ENCODE measurements at places on chromosomes 6 and 20. TPM values are rescaled to one million over a fixed set of nuclear protein-coding genes. Genes with fewer than 3 reads are reported as not detected.

- DNase-seq: no peak
Measured at GRCh38 chr20:2357114-2357513, 23.6 kb upstream of the TGM6 start.

DNA sequence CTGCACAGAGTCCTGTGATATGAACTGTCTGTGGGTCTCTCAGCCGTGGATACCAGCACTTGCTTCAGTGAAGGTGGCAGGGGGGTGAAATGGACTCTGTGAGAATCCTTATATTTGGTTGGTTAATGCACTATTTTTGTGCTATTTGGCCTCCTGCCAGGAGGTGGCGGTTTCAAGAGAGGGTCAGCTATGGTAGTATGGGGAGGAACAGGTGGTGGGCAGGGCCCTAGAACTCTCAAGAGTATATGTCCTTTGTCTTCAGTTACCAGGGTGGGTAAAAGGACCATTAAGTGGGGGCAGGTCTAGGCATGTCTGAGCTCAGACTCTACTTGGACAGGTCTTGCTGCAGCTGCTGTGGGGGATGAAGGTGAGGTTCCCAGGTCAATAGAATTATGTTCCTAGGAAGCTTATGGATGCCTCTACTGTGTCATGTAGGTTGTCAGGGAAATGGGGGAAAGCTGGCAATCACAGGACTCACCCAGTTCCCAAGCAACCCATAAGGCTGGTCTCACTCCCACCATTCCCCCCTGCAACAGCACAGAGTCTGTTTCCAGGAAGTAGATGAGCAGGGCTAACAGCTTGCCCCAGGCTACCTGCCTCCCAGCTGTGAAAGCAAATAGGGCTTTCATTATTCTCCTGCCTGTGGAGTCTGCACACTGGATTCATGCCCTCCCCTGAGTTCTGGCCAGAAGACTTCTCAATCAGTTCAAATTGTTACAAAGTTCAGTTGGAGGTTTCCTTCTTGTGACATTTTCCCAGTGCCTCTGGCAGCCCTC is 56.8 kb upstream of the PHIP start:
- DNase-seq: no peak

- no peak for DNase-seq
Measured at GRCh38 chr20:25339608-25340007, 51.0 kb downstream of the ABHD12 start.

- no peak for DNase-seq
Measured at GRCh38 chr6:20234136-20234535, 21.9 kb upstream of the MBOAT1 start.

DNA sequence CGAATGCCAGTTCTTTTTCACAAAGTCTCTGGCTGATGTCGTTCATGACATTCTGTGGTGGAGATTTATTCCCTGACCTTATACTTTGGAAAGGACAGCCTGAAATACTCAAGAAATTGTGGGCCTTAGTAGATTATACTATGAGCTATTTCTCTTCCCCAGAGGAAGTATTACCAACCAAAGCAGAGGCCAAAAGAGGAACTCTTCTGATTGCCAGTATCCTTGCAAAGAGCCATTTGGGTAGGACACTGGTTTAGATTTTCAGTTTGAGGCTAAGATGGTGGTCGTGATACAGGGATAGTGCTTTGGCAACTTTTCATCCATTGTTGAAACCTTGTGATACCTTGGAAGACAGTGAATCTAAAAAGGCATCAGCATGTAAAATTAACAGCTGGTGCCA is 327.3 kb downstream of the HACE1 start:
- no peak for DNase-seq

GRCh38 chr6:137866200-137866913 is 702 bp upstream of the TNFAIP3 start:
- DNase-seq: peak; percentile 76

DNA sequence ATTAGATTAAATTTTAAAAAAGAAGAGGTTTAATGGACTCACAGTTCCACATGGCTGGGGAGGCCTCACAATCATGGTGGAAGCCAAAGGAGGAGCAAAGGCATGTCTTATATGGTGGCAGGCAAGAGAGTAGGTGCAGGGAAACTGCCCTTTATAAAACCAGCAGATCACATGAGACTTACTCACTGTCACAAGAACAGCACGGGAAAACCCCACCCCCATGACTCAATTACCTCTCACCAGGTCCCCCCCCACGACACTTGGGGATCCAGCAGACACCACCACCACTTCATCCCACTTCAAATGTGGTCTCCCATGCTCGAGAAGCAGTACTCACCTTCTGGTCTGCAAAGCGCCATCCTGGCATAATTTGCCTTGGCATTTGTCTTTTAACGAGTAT is 24.6 kb downstream of the MTFR2 start:
- peak; percentile 46 for DNase-seq

- no peak for DNase-seq
Measured at GRCh38 chr6:146890172-146890571, 291.4 kb downstream of the ADGB start.

DNA sequence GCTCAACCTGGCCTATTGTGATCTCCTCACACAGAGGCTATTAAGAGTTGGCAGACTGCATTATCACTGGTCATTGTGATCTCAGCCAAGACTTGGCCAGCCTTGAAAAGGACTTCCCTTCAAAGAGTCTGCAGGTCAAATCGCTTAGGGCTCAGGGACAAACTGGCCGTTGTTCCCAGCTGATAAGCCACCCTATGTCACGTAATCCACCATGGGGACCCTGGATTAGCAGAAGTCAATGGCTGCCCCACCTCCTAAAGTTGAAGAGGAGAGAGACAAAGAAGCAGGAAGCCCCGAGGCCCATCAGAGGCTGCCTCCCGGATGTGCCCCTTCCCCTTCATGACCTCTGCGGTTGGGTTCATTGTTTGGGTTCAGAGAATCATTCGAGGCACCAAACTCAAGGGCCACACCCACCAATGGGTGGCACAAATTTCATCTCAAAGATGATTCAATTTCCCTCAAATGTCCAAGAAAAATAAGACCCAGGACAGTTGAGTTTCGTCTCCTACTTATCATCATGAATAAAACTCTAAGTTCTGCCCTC is 56.6 kb downstream of the BPIFB1 start:
- no peak for DNase-seq

DNA sequence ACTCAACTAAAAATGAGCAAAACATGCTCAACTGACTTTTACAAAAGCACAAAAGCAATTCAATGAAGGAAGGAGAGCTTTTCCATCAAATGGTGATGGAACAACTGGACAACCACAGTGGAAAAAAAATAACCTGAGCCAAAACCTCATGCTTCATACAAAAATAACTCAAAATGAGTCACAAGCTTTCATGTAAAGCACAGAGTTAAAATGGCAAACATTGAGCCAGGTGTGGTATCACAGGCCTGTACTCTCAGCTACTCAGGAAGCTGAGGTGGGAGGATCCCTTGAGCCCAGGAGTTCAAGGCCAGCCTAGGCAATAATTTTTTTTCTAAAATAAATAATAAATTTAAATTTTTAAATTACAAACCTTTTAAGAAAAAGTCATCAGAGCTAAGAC is 18.4 kb upstream of the HLA-G start:
- DNase-seq: no peak

DNA sequence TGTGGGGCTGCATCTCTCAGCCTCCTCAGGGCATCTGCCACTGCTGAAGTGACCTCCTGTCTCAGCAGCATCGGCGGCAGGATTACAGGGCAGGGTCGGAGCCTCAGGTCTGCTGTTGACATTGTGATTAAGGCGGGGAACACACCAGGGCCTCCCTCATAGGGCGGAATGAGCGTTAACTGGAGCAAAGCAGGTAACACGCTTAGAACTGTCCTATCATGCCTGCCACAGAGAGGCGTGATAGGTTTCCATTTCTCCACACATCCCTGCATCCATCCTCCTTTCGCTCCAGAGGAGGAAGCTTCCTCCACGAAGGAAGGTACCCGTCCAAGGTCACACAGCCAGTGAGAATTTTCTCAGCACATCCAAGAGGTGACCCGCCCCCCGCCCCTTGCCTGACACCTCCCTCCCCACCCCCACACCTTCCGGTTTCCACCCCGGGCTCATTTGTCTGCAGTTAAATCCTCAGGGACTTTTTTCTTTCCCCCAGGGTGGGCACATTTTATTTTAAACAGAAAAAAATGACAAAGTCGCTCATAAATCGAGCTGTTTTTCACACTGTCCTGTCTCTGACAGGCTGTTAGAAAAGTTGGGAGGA is 200.8 kb downstream of the TFAP2C start:
- DNase-seq: no peak

DNA sequence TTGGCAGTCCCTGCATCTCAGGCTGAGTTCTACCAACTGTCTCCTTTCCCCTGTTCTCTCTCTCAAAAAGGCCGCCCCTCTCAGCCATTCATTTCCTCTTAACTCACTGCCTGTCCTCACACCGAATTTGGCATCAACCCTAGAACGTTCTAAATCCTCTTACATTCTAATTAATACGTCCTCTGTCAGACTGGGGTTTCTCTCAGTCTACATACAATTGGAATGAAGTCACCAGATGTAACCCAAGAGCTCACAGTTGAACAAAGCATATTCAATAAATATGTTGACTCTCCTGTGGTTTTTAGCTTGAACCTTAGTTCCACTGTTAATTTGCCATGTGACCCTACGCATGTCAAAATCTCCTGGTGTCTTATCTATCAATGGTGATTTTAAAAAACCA is 269.6 kb downstream of the CLIC5 start:
- DNase-seq: peak; percentile 74

DNA sequence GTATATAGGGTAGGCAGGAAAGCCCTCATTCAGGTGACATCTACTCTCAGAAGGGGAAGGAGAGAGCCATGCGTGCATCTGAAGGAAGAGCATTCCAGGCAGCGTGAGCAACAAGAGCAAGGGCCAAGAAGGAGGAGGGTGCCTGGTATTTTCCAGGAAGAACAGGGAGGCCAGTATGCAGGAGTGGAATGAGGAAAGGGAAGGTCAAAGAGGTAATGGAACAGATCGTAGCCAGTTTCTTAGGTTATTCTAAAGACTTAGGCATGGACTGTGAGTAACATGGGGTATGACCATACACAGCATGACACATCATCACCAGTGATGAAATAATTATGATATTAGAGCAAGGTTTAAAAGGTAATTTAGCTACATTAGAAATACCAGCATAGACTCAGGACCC is 24.1 kb downstream of the ALDH8A1 start:
- DNase-seq: no peak

DNA sequence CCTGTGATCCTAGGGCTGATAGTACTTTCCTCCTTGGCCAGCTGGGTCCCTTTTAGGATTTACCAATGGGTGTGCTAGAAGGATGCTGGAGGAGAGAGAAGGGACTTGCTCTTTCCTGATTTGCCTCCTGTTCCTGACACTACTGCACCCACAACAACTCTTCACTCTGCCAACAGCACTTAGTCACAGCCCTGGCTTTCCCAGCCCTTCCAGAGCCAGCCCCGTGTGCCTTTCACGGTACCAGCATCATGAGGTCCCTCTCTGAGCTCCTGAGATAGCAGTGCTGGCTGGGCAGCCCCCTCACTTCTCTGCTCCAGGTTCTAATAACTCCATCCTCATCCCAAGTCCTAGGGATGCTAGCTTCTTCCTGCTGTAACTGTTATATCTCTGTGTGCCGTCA is 80.9 kb downstream of the DNAH8 start:
- DNase-seq: no peak

DNA sequence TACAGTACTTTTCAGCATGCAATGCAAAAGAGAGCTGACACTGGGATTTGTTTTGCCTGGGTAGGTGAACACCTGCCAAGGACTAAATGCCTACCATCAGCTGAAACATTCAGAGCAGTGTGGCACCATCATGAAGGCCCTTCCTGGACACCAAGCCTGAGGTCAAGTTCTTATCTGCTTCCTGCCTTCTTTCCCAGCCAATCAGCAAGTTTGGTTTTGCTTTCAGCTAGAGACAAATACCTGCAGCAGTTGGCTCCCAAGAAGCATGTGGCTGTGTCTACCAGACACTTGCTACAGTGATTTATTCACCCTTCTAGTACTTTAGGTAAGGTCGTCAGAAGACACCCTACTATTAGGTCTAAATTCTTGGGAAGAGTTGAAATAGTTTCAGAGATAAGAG is 112.8 kb downstream of the TBX18 start:
- DNase-seq: peak; percentile 19

- DNase-seq: no peak
Measured at GRCh38 chr6:64872633-64873032, 834.4 kb downstream of the EYS start.

DNA sequence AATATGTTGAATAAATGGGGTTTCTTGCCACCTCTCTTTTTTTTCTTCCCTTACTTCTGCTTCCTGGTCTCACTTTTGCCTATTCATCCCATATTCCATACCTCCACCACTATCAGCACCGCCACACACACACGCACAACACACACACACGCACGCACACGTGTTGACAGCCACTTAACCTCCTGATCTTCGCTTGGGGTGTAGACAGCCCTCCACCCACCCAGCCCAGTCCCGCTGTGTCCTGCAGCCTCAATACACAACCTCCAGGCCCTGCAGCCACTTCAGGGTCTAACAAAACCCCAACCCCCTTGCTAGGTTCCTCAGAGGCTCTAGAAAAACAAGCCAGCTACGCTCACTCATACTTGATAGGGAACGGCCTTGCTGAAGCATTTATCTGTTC is 72.3 kb downstream of the LINC00237 start:
- DNase-seq: no peak

DNA sequence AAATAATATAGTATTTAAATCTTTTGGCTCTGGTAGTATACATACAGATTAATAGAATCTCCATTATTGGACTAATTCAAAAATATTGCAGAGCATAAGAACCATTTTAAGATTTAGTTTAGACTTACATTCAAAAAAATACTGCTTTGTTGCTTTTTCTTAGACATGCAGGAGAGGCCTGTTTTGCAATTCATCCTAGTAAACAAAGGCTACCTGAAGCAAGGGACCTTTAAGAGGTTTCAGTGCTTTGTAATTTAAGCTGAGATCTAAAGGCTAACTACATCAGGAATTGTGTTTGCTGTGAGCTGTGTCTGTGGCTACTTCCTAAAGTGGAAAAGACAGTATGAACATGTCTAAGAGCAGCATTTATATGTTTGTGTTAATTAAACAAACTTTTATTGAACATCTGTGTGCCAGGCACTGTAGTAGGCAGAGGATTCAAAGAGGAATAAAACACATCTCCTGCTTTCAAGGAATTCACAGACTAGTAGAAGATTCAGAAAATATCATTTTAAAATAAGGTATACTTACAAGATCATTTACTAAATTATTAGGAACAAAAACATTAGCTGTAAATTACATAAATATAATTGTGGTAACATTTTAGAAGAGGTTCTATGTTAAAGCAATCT is 29.1 kb upstream of the CALHM6 start:
- DNase-seq: no peak

- DNase-seq: peak; percentile 19
Measured at GRCh38 chr20:11686820-11687543, 230.7 kb upstream of the BTBD3 start.

Gene KLC4
- total RNA-seq: 18.9 TPM

Gene BPIFA1
- total RNA-seq: not detected

Gene ANKRD66
- not detected for total RNA-seq

Gene SUN5
- not detected for total RNA-seq

Gene ADGB
- not detected for total RNA-seq

Gene CD109
- 34.0 TPM for total RNA-seq

Gene HMGN3
- 270 TPM for total RNA-seq

Gene RAMACL
- total RNA-seq: 0.34 TPM

Gene PRL
- total RNA-seq: not detected

Gene FAM162B
- 0.29 TPM for total RNA-seq

Gene GATA5
- total RNA-seq: not detected

Gene MEP1A
- not detected for total RNA-seq

All from Daoy (cell line).